ENCODE measurements at places on chromosomes 3 and 15.

DNA sequence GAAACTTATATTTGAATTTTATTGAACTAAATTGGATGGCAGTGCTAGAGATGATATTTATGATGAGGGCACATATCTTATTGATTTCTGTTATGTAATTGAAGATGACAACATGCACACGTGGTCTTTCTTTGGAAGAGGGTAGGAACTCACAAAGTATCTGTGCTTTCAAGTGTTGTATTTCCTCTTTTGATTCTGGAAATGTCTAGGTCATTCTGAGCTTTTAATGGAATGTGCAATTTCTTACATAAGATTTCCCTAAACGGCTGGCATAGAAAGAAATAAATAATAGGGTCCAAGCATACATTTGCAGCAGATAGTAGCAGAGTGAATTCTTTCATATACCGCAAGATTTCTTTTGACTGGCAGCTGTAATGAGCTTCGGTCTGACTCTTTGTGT lies 10.1 kb upstream of the GPR171 start:
- no peak for DNase-seq

DNA sequence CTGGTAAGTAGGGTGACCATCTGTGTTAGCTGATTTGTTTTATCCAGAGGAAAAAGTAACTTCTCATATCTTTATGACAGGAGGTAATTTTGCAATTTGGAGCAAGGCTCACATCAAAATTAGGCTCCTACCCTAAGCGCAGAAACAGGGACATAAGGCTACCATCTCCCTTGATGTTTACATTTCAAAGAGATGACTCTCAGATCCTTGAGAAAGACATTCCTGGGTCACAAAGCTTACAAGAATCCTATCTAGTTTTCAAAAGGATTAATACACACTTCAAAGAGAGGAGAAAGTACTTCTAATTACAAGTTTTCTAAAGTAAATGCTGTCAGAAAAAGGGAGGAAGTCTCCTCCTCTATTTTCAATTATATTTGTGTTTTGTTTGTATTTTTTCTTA lies 7.0 kb downstream of the ZPLD1 start:
- no peak for DNase-seq

- DNase-seq: no peak
These were observed 23.4 kb upstream of the NOX5 start for GRCh38 chr15:68990992-68991500.

DNA sequence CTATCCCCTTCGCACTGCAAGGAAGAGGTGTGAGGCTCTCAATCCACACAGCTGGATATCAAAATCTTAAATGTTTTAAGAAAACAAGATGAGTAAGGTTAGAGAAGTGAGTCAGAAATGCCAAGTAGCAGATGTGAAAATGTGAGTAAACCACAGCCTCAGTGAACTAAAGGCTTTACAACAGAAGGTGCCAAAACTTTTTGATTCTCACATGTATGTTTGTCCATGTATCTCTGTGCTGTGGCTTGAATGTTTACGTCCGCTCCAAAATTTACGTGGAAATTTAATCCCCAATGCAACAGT lies 126.8 kb upstream of the PFN2 start:
- no peak for DNase-seq

- DNase-seq: no peak
These were observed 380.0 kb downstream of the LRTM1 start for GRCh38 chr3:54547846-54548245.

DNA sequence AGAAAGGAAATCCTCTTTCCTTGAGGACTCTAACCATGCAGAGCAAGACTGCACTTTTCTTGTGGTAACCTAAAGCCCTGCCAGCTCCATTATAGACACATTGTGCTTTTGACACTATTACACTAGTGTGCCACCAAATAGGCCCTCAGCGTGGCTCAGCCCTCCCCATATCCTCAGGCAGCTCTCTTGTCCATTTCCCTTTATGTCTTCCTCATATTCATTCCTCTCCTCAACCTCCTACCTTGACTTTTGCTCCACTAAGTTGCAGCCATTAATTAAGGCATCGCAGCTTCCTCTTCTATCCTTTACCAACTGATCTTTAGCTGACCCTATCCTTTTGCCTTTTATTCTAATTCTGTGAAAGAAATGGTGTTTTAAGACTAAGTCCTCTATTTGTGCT lies 3.7 kb downstream of the ATG7 start:
- DNase-seq: no peak

DNA sequence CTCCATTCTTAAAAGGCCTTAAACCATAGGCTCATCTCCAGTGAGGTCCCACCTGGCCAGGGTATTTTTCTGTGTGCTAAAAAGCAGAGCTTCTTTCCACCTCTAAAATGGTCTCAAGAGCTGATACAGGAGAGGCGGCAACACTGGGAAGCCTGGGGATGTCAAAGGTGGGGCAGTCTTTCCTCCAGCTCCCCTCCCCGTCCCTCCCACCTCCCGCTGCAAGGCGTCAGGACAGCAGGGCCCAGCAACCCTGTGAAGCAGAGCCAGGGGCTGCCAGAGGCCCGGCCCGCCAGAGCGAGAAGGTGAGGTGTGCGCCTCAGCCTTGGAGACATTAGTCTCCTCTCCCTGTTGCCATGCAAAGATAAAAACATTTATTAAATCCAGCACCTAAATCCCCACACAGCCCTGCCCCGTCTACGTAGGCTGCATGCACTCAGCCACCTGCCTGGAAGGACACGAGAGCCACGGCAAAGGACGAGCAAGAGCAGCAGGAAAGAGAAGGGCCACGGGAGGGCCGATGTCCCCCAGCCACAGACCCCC lies 75.6 kb downstream of the FAM174B start:
- no peak for DNase-seq

DNA sequence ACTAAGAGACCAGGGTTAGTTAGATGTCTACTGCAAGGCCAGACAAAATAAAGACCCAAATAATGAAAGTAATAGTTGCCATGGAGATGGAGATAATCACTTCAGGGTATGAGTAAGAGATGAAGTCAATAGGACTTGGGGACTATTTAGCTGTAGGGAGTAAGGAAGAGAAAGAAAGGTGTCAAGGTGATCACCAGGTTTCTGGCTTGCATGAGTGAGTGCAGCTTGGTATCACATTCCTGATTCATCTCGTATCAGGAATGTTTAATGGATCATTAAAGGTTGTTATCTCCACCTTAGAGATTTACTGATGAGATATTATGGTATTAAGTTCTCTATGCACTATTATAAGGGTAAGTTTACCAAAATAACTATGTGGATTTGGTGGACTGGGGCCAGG lies 357.4 kb upstream of the ATP11B start:
- no peak for DNase-seq

DNA sequence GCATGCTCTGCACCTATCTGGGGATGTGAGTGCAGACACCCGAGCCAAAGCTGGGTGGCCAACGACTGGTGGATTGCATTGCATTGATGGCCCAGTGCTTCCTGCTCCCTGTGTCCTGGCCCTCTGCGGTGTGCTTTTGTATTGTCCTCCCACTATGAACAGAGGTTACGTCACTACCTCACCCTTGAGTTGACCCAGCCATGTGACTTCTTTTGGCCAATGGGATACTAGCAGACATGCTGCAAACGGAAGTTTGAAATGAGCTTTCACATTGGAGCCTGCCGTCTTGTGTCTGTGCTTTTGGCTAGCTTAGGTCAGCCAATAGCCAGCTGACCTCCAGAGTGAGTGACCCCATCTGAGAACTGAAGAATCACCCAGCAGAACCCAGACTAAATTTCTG lies 15.3 kb upstream of the TBC1D21 start:
- DNase-seq: no peak

GRCh38 chr3:37904601-37905000 lies 42.9 kb downstream of the CTDSPL start:
- DNase-seq: no peak

- DNase-seq: no peak
These were observed 6.7 kb downstream of the KNSTRN start for GRCh38 chr15:40388941-40389823.

DNA sequence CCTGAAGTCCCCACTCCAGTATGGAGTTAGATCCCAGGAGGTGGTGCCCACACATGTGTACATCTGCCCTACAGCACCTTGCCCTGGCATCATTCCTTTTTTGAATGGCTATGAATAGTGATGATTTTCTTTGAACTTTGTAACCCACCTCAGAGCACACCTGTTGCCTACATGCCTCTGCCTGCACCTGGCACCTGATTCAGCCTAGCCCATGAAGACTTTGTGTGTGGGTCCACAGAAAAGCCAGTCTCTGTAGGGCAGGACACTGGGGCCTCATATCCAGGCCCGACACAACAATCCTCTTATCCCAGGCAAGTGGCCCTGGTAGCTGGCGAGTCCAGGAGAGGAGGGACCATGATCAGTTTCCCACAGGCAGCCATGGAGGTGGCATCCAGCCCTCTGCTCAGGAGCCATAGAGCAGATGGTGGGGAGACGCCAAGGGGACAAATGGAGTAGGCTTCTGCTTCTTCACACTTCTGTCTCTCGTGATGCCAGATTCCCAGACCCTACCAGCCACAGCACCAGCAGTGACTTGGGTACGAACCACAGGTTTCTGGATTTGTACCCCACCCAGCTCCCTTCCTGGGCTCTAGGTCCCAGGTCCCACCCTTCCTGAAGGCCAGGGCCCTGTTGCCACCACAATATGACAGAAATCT lies 230.7 kb downstream of the UACA start:
- DNase-seq: no peak

GRCh38 chr15:69573815-69574475 lies 121.3 kb downstream of the RPLP1 start:
- no peak for DNase-seq

DNA sequence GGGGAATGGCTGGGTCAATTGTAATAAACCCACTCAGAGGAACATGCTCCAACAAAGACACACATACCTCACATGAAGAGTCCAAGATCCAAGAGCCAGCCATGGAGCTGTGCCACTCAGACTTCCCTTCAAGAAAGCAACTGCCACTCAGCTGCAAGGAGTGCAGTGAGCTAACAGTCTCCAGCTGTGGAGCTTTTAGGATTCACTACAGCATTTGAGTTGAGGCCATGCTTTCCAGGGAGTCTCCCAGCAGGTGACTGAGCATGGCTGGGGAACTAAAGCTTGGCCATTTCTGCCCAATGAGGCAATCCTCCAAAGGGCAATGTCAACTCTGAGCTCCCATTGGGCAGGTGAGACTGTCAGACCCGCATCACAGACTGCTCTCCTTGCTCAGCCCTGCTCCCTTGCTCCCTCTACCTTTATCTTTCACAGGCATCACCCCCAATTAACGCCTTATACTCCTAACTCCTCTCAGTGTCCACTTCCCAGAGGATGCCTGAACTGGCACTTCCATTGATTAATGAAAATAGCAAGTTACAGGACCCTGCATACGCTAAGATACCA lies 165.3 kb upstream of the CTNNB1 start:
- DNase-seq: no peak
